H4 (cell line): ENCODE measurements at places on chromosomes 7 and 10. TPM values are rescaled to one million over a fixed set of nuclear protein-coding genes. Genes with fewer than 3 reads are reported as not detected.
A peak's percentile ranks its signal among the peaks of the same experiment; 100 is the strongest.

C7orf33 gene
- total RNA-seq, result not detected in 2 replicates

PVRIG gene
- not detected in 2 replicates for total RNA-seq

MRLN gene
- total RNA-seq, result not detected in 2 replicates

GIMAP5 gene
- 0.12 and 1.2 TPM in 2 replicates for total RNA-seq

FASTK gene
- total RNA-seq, result 70.0 and 100 TPM in 2 replicates

HECW1 gene
- 25.9 and 33.8 TPM in 2 replicates for total RNA-seq

DNA sequence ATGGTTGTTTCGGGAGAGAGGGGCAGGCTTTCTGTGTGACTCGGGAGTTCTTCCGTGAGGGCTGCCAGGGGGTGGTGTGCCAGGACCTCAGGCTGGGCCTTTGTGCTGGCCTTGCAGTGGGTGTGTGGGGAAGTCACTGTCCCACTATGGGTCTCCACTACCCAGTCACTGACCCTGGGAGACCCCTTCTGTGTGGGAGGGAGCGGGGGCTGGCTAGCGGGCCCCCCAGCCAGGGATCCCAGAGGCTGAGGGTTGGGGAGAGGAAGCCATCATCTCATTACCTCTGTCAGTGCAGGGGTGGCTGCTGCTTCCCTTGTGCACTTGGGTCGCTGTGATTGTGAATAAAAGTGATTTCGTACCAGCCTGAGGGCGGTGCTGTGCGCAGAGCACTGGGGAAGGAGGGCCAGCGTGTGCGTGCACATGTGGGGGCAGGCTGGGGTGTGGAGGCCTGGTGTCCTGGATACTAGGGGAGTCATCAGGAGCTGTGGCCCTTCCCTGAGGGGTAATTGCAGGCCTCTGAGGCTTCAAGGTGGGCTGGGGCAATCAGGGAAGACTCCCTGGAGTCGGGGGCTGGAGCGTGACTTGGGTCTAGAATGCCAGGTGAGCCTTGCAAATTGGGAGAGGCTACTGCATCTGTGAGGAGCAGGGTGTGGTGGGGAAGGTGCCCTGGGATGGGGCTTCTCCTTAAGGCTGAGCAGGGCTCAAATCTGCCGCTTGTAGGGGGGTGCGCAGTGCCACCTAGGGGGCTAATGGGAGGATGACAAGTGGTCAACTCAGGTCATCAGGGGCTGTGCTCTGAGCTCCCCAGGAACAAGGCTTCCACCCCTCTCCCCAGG lies 98.9 kb downstream of the NEURL1 start:
- peak; percentile 36 for DNase-seq

- DNase-seq, result peak; percentile 48
Observed at GRCh38 chr7:32616625-32617024, 121.3 kb downstream of the AVL9 start.

GRCh38 chr7:25821225-25821624 lies 330.8 kb upstream of the NFE2L3 start:
- no peak for DNase-seq

GRCh38 chr10:84175436-84175835 lies 1.8 kb downstream of the GPR15LG start:
- DNase-seq, result no peak

- peak; percentile 29 for DNase-seq
Observed at GRCh38 chr10:84329196-84329611, 815 bp downstream of the CCSER2 start.

- DNase-seq, result no peak
Observed at GRCh38 chr7:129347330-129347729, 86.9 kb upstream of the STRIP2 start.

- DNase-seq, result no peak
Observed at GRCh38 chr10:46547541-46548497, 8.6 kb downstream of the GPRIN2 start.

- DNase-seq, result no peak
Observed at GRCh38 chr10:97039538-97040247, 146.1 kb downstream of the SLIT1 start.

DNA sequence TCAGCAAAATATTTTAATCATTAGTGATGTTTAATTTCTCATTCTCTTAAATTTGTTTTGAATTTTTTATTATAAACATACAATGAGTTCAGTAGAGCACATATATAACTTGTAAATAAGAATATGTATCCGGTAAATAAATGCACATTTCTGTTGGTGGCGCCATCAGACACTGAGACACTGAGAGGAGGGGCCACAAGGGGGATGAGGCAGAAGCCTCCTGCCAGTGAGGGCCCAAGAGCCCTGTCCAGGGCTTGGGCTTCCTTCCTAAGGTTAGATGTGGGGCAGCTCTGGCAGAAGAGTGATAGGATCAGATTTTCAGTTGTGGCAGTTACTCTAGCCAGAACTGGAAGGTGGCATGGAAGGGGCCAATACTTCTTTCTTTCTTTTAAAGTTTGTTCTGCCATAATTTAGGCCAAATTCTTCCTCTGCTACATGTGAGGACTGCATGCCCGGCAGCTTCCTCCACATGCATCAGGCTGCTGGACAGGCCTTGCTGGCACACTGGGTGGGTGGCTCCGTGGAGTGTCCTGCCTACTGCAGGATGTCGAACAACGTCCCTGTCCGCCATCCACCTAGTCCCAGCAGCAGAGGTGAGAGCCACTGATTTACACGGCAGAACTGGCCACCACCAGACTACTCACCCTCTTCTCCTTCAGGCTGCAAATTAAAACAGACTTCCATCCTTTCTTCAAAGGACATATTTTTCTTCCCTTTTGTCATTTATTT lies 13.2 kb downstream of the PTPRN2 start:
- no peak for DNase-seq

DNA sequence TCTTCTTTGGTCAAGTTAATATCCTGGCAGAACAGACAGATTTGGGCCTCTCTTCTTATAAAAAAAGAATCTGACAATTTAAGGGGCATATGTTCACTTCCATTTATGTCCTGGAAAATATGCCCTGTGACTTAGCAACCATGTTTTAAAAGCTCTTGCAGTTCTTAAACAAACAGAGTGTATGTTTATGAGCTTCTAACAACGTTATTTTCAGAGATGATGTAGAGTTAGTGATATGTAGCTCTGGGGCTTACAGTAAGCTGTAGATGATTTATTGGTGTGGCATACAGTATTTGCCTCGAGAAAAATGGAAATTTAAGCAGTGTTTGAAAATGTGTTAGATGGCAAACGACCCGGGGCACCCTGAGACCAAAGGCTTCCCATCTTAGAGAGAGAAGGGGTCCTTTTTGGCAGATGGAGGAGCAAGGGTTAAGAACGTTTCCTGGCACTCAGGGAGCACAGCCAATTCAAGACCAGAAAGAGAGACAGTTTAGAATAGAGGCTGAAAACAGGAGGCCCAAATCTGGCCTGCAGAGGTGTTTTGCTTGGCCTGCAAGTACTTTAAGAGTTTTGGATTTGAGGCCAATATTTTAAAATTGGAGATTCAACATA lies 397.5 kb downstream of the KCNMA1 start:
- no peak for DNase-seq

DNA sequence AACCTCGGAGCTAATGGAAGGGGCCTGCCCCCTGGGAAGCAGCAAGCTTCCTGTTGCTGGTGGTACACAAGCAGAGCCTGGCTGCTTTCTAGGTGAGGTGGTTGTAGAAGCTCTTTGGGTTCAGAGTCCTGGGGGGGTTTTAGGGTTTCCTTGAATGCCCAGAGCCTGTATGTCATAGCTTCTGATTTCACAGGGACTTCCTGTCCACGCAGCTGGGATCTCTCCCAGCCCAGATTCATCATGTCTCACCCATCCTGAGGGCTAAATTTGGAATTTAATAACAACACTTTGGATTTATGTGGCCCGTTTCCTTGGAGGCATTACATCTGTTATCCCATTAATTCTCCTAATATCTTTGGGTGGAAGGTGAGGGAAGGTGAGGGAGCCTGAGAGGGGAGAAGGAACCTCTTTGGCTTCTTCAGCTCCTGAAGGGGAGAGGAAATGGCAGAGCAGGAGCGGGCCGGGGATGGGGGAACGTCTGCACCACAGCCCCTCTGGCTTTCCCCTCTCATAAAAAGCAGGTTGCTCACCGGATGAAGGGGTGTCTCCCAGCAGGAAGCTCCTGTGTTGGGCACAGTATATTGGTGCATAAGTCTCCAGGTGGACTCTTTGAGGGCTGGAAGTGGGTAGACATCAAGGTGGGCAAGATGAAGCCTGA lies 19.7 kb downstream of the RPS24 start:
- no peak for DNase-seq
